DND-41 (cell line): ENCODE measurements at places on chromosomes 1 and 21.
A peak's percentile ranks its signal among the peaks of the same experiment; 100 is the strongest.

- no peak for DNase-seq
These were observed 73.4 kb downstream of the ST6GALNAC3 start for GRCh38 chr1:76147917-76148316.

DNA sequence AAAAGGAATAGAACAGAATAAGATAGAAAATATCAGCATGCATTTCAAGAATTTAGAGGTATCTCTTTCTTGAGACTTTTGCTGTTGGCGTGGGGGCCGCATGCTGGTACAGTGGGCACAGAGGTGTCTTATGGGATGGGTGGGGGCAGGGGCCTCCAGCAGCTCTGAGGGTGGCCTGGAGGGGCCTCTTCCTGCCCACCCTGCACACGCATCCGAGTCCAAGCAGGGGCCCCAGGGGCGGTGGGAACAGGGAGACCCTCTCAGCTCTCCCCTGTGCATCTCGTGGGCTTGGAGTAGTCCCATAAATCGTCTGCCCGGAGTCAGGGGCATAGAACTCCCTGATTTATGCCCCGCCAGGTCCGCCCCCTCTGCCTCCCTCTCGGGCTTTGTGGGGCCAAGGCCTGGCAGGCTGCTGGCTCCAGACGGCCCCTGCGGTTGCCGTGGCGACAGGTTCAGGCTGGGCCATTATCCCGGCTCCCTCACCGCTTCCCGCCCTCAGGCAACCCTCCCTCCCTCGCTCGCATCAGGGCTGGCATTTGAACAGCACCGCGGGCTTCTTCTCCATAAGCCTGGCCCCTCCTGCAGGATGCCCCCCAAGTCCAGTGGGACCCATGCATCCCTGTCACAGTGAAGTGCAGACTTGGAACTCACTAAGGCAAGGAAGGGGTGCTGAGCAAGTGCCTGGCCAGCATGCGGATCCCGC is 133.2 kb upstream of the ZBTB40 start:
- DNase-seq: no peak

- DNase-seq: no peak
These were observed 44.1 kb downstream of the ITSN1 start for GRCh38 chr21:33686386-33686785.

- peak; percentile 82 for DNase-seq
These were observed 4.5 kb downstream of the TMEM125 start for GRCh38 chr1:43274125-43274803.

- DNase-seq: no peak
These were observed 970.7 kb downstream of the KCNT2 start for GRCh38 chr1:195637539-195637938.

GRCh38 chr1:24714859-24715520 is 30.3 kb upstream of the CLIC4 start:
- DNase-seq: no peak

DNA sequence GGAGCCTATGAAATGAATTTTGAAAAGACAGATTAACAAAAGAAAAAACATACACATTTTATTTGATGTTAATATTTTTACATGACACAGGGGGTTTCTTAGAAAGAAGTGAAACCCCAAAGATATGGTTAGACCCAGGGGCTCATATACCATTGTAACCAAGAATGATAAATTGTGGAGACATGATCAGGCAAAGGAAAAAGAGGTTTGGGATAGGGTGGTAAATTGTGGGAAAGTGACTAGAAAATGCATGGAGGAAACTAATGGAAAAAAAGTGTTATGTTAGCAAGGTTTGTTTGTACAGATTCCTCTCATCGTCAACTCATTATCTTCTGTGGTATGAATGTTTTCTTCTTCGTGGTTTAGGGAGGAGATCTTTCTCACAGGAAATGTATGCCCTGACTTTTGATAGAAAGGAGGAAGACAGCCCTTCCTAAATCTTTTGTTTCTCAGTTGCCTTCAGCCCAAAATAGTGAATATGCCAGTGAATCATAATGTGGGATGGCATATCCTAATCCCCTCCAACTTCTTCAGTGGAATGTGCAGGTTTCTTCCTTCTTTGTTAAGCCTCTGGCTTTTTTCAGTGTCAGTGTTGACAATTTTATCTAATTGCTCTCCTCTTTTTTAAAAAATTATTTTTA is 140.4 kb upstream of the UBE2U start:
- DNase-seq: no peak

DNA sequence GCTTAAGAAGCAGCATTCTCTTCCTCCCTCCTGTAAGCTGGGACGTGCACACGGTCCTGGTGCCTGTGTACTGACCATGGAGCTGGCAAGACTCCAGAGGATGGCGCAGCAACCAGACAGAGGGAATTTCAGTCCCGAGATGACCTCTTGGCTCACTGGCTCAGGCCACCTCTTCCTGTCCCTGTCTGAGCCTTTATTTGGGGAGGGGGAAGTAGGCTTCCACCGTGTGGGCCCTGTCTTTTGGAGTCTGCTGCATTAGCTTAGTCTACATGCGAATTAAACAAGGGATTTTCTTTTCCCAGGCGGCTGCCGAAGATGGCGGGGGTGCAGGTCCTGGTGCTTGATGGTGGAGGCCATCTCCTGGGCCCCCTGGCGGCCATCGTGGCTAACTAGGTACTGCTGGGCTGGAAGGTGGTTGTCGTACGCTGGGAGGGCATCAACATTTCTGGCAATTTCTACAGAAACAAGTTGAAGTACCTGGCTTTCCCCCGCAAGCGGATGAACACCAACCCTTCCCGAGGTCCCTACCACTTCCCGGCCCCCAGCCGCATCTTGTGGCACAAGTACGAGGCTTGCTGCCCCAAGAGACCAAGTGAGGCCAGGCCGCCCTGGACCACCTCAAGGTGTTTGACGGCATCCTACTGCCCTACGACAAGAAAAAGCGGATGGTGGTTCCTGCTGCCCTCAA is 10.2 kb downstream of the IL24 start:
- no peak for DNase-seq

GRCh38 chr1:46577671-46578070 is 26.2 kb upstream of the KNCN start:
- no peak for DNase-seq

DNA sequence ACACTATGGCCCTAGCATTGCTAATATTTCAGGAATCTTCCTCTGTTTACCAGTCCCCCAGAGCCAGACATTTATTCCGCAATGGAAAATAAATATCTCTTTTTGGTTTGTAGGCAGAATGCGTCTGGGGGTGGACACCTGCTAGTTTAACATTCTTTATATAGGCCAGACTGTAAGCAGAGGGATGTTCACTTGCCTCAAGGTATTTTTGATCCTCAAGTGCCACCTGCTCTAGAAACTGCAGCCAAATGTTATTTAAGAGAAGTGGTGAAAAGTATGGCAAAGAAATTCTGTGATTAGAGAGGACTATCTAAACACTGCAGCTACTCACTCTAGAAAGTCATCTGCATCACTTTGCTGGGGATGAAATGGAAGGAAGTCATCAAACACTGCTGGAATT is 164.7 kb downstream of the NEGR1 start:
- DNase-seq: no peak

GRCh38 chr21:33847588-33848248 is 67.9 kb downstream of the ATP5PO start:
- DNase-seq: no peak

DNA sequence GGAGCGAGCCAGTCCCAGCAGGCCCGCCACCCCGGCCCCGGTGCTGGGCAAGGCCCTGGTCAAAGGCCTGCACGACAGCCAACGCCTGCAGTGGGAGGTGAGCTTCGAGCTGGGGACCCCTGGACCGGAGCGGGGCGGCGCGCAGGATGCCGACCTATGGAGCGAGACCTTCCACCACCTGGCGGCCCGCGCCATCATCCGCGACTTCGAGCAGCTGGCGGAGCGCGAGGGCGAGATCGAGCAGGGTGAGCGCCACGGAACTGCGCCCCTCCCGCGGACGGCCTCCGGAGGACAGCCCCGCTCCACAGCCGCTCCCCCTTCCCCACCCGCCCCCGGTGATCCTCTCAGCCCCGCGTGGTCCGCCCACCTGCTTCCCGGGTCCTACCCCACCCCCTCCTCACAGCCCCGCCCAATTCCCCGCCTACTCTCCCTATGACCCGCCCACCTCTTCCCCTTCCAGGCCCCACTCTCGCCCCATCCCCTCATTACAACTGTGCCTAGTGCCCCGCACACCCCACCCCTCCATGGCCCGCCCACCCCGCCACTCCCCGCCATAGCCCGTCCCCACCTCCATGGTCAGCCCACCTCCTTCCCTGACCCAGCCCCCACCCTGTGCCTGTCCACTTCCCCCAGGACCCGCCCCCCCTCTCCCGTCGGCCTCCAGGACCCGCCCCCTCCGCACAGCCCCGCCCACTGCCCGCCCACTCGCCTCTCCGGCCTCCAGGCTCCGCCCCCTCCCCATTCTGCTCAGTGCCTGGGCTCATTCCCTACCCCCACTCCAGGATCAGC is 52.7 kb downstream of the VWA5B1 start:
- no peak for DNase-seq

- no peak for DNase-seq
These were observed 36.7 kb downstream of the DHX9 start for GRCh38 chr1:182875889-182876288.

GRCh38 chr1:51756290-51756689 is 122.2 kb downstream of the NRDC start:
- DNase-seq: no peak

- no peak for DNase-seq
These were observed 333.7 kb downstream of the HLX start for GRCh38 chr1:221212926-221213325.

- no peak for DNase-seq
These were observed 443.4 kb upstream of the RGS18 start for GRCh38 chr1:191714845-191715244.

- no peak for DNase-seq
These were observed 22.2 kb upstream of the RAP1A start for GRCh38 chr1:111597426-111597825.

- DNase-seq: no peak
These were observed 14.9 kb upstream of the CENPS start for GRCh38 chr1:10415211-10415930.

DNA sequence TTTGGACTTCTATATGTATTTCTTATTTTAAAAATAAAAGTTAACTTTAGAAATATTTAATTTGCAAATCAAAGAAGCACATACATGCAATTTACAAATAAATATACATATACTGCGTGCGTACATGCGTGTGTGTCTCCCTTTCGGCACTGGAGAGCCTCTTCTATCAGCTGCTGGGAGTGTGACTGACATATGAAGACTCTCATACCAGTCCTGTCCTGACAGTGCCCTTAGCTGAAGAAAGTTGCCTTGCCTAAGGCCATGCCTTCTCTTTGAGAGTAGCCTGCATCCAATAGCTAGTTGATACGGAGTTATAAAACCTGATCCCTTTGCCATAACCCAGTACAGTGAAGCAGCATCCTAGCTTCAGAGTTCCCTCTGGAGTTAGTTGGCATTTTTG is 282.4 kb upstream of the NEGR1 start:
- no peak for DNase-seq

DNA sequence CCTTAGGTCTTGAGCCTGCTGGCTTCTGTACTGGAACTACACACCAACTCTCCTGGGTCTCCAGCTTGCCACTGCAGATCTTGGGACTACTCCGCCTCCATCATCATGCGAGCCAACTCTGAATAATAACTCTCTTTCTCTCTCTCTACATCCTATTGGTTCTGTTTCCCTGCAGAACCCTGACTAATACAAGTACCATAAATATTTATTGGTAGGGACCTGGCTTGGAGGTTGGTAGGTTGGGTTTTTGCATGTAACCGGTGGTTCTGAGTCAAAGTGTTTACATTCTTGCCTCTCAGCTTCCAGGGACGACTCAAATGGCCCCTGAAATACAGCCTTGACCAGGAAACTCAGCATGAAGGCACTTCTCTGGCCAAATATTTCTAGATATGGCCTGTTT is 110.4 kb downstream of the KCND3 start:
- DNase-seq: no peak

- no peak for DNase-seq
These were observed 4.4 kb upstream of the C2CD2 start for GRCh38 chr21:41957991-41958766.

DNA sequence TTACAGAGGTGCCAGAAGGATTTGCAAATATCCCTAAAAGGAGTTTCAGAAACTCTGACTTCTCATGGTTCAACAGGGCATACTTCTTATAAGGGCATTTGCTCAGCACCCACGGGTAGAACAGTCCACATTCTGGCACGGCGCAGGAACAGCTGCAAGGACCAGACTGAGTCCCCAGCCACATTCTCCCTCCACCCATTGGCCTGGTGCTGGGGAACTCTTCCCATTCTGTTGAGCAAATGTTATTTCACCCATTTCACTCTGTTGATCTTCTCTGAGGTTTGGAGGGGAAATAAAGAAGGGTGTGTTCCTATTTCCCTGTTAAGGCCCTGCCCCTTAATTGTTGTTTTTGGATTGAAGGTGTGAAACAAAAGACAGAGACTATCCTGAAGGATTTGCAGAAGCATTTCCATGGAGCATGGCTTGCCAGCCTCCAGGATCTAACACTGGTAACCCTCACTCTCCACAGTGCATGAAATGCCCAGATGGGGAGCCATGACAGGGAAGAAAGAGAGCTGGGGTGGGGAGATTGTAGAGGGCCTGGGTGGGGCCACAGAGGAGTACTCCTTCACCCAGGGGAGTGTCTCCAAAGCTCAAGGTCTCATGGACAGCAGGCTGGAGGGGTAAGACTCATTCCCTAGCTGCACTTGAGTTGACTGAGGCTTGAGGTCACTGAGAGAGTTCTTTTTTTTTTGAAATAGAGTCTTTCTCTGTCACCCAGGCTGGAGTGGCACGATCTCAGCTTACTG is 35.0 kb downstream of the INAVA start:
- no peak for DNase-seq

GRCh38 chr1:159121526-159121925 is 45.0 kb upstream of the AIM2 start:
- DNase-seq: no peak

- DNase-seq: no peak
These were observed 886.9 kb downstream of the AMY1C start for GRCh38 chr1:104636581-104636980.

GRCh38 chr1:22536506-22536905 is 26.8 kb upstream of the EPHA8 start:
- no peak for DNase-seq

GRCh38 chr1:243388276-243388675 is 132.4 kb downstream of the SDCCAG8 start:
- no peak for DNase-seq

- DNase-seq: no peak
These were observed 37.9 kb upstream of the USP24 start for GRCh38 chr1:55252942-55253589.

DNA sequence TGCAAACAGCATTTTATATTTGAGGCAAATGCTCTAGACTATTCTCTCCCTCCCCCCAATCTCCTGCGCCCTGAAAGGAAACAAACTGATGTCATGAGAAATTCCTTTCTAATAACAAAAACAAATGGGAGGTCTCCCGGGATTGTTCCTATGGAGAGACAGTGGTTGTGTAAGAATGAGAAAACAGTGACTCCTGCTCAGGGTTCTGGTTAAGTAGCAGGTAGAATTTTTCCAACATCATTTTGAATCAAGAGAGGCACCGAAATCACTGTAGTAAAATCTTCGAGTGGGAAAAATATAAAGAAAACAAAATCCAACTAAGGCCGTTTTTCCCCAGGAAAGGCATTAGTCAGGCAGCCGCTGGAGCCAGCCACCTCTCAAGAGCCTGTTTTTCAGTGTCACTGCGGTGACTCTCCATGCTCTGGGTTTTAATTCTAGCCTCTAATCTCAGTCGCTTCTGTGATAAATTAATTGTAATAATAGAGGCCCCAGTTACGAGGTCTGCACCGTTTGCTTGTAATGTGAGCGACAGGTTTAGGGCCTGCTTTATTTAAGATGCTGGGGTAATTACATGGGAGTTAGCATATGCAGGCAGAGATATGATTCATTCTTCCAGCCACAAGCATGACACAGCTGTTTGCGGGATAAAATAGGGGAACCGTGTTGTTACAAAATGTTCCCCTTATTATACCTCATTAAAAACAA is 80.3 kb downstream of the RNF220 start:
- DNase-seq: no peak

- DNase-seq: no peak
These were observed 632 bp downstream of the PEX19 start for GRCh38 chr1:160284220-160284781.
